ENCODE measurements at places on chromosomes 3 and 15. TPM values are rescaled to one million over a fixed set of nuclear protein-coding genes. Genes with fewer than 3 reads are reported as not detected.

Gene PLOD2
- total RNA-seq, result 3.7 TPM

Gene MIX23
- total RNA-seq, result 59.7 TPM

Gene DNAH12
- not detected for total RNA-seq

Gene KIF7
- total RNA-seq, result 0.11 TPM

Gene COPB2
- 85.4 TPM for total RNA-seq

Gene ABHD5
- total RNA-seq, result 17.3 TPM

Gene PLA2G4D
- total RNA-seq, result 0.09 TPM

All from activated T-helper 17 cell treated with anti-CD3 and anti-CD28 coated beads, Interleukin-2, amount 50 U/mL, for 72 hours (primary cell).